ENCODE measurements at places on chromosomes 12 and 14. TPM values are rescaled to one million over a fixed set of nuclear protein-coding genes. Genes with fewer than 3 reads are reported as not detected.

DNA sequence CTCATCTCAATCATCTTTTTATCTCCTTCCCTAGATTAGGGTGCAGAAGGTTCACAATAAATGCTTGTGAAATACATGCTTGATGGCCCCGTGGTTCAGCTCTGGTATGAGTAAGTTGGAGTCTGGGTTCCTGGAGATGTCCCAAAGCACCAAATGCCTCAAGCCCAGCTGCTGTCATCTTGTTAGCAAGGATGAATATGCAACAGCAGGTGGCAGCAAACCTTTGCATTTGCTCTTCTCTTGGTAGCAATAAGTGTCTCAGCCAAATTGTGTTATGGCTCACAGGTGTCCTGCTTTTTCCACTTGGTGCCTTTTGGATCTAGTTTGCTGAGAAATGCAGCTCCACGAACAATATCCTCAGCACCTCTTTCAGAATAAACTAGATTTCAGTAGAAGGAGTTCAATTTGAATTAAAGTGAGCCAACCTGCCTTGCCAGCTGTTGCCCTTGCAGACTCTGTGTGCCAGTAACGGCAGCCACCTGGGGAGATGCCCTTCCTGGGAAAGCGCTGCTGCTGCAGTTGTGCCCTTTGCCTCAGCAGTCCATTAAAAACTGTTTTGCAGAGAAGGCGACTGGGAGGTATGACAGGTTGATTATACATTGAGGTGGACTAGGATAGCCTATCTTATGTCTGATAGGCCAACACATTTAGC, 417.3 kb downstream of the SNAPC1 start:
- no peak for ATAC-seq

Gene BRMS1L
- total RNA-seq, result 8.9 TPM

Gene GPR135
- 4.4 TPM for total RNA-seq

Gene SERPINA10
- not detected for total RNA-seq

- no peak for ATAC-seq
Measured at GRCh38 chr14:104224506-104225277, 86.3 kb downstream of the KIF26A start.

- ATAC-seq, result no peak
Measured at GRCh38 chr12:53483225-53483978, 15.9 kb downstream of the MAP3K12 start.

Gene CLEC4A
- 1.5 TPM for total RNA-seq

Gene SLC35F4
- not detected for total RNA-seq

Gene RPS6KA5
- total RNA-seq, result 36.8 TPM

DNA sequence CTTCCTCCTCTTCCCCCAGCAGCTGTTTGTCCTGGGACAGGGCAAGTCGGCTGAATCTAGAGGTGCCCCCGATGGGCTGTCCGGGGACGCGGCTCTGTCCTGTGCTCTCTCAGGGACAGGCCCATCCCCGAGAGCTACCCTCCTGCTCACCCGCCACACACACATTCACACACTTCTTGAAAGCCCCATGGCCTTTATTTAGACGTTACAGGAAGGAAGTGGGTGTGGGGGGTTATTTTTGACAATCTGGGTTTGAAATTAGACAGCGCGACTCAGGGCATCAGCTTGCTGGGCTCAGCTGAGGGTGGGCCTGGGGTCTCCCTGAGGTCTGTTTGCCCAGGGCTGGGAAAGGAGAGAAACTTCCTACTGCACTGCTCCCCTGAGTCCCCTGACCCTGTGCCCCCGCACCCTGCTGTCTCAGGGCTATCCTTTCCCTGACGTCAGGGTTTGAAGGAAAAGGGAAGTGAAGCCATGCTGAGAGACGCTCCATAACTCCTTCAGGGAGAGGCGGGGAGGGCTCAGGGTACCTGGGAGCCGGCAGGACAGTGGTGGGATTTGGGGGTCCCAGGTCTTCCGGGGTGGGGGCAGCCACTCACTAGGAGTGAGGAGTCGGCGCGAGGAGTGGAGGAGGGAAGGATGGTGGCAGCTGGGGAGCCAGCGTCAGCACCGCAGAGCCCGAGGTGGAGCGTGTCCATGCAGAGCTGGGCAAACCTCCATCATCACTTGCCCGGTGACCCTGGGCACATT, 8.1 kb downstream of the PTPN6 start:
- ATAC-seq, result peak; percentile 20

Gene OR10AD1
- not detected for total RNA-seq

- ATAC-seq, result no peak
Measured at GRCh38 chr12:1034751-1035457, 43.9 kb downstream of the ERC1 start.

GRCh38 chr12:66823857-66824570, 145.1 kb upstream of the GRIP1 start:
- peak; percentile 50 for ATAC-seq

- ATAC-seq, result no peak
Measured at GRCh38 chr12:91851741-91852477, 293.7 kb downstream of the BTG1 start.

Data from gastroesophageal sphincter (tissue), 4 donors.